MV-4-11 (cell line): ENCODE measurements at places on chromosomes 2 and 18.
A peak's percentile ranks its signal among the peaks of the same experiment; 100 is the strongest.

DNA sequence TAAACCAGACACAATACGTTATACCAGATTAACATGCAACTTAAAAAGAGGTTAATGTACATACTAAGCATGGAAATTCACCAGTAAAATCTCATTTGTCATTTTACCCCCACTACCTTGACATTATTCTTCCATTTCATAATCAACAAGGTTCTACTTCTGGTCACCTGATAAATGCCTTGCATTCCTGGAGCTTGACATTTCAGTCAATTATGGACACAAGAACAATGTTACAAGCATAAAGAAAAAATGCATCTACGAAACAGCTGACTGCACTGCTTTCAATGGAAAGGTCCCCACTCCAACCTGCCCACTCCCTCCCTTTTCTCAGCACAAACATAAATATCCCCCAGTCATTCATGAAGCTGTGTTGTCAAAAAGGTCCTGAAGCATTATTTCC lies 31.4 kb downstream of the ARL5A start:
- no peak for DNase-seq

GRCh38 chr2:161134547-161135518 lies 25.4 kb upstream of the TANK start:
- DNase-seq, result no peak

DNA sequence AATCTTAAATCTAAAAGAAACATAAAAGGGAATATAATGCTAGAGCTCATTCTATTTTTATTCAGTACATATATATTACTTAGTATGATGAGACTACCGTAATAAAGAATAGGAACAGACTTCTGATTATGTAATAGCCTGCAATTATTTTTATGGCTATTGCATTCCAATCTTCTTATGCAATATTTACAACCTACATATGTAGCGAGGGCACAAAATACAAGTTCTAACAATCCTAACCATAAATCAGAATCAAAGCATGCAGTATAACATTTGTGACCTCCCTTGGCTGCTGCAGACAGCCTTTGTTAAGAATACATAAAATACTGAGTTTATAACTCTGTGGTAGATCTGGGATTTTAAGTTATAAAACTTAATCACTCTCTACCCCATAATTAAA lies 177.6 kb downstream of the BABAM2 start:
- no peak for DNase-seq

- DNase-seq, result no peak
Observed at GRCh38 chr2:153971250-153971649, 99.5 kb downstream of the GALNT13 start.

- DNase-seq, result no peak
Observed at GRCh38 chr2:172552547-172553291, 3.2 kb upstream of the PDK1 start.

DNA sequence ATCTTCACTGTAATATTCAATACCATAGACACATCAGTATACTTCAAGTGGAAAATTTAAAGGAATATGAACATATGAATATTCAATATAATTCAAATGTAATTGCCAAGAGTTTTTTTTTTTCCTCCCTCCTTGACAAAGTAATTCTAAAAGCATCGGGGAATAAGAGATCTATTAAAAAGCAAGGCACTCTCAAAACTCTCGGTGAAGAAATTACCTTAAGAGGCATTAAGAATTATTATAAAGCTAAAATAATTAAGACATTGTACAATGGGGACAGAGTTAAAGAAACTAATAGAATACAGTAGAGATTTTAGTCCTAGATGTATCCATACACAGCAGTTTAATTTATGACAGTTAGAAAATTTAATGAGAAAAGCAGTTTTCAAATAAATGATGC lies 390.0 kb upstream of the SLC8A1 start:
- DNase-seq, result no peak

DNA sequence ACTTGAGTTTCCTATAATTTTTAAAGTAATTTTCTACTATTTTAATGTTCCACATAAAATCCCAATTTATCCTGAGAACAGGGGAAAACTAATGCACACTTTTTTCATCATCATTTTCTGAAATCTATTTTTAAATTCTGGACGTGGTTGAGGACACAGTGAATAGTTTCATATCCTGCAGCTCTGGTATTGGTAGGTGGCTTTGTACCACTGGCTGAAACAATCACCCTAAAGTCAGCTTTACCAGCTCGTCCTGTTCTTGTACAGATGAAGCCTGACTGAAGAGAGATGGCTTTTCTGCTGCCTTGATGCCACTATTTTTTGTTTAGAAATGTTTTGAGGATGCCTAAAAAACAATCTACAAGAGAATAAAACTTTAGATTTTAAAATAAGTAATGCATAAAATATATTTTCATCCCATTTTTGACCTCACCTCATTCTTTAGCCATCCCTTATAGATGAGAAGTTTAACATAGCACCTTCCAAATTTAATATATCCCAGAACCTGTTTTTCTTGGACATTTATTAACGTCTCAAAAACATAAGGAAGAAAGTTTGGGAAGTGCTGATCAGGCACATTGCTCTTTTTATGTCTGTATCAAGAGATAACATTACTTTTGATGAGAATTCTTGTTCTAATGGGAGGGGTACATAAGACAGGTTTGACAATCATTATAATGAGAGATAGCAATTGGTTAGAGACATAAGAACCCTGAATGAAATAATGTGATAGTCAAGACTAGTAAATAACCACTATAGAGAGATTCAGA lies 80.9 kb downstream of the GALNT1 start:
- DNase-seq, result no peak

DNA sequence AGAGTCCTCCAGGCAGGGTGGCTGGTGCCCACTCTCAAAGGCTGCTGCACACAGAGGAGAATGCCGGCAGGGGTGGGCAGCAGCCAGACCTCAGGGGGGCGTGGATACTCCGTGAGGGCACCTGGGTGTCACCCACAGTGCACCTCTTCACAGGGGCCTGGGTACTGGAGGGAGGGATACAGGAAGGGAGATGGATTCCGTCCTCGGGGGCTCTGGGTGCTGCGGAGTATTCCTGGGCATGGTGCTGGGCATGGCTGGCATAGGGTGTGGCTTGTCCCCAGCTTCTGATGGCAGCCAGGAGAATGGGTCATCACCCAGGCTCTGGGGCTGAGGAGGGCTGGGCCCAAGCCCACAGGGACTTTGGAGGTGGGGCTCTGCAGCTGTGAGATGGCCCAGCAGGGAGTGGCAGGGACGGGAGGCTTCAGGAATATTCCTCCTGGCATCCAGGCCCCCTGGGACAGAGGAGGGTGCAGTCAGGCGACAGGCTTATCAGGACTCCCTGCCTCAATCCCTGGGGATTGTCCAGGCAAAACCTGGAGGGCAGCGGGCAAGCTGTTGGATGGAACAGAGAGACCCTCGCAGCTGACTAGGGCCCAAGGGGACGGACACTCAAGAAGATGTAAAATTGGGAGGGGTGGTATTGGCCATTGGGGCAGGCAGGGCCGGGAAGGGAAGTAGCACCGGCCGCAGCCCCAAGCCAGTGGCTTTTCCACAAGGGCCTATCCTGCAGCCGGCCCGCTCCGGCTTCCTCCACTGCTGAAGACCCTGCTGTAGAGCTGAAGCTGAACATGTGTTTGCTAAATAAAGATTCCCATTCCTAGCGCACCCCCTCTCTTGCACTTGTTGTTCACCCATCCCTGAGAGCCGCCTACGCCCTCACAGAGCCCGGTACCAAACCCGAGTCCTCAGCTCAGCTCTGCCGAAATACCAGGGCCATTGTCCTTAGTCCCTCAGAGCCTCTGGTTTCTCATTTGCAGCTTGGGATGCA lies 5.7 kb upstream of the KLHL30 start:
- DNase-seq, result no peak

DNA sequence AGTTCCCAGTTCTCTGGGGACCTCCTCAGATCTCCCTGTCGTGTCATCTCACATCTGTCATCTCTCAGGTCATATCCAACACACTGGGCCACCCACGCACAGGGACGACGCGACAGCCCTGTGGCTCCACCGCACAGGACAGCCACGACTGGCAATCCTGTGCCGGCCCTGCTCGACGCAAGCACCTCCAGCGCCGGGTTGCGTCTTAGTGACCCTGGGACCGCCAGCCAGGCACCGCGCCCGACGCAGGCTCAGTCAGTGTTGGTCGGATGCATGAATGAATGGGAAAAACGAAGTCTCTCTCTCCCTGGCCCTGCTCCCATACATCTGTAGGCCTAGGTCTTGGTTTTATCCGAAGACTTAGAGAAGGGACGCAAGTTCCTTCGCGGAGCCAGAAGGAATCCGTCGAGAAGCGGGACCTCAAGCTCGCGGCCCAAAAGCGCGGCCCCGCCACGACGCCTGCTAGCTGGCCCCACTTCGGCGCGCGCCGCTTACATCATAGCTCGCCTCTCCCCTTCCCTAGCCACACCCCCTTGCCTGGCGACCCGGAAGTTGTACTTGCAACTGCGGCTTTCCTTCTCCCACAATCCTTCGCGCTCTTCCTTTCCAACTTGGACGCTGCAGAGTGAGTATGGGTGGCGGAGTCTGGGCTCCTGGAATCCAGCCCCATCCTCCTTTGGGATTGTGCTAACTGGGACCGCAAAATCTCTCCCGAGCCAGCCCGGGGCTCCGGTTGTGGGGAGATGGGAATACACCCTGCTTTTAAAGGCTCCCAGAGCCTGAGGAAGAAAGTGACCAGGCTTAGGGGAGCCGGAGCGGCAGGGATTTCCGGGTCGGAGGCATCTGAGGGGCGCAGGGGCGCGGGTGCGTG lies at the start of gene RPL31:
RPL31 (plus strand) TSS at position 599 of the 871 bp plus-strand sequence. CDS start 413 bp downstream, outside the sequence.
- DNase-seq, result peak; percentile 97

- DNase-seq, result no peak
Observed at GRCh38 chr2:98492441-98492840, 47.8 kb downstream of the INPP4A start.

- DNase-seq, result no peak
Observed at GRCh38 chr2:168207851-168208250, 39.5 kb downstream of the STK39 start.

- no peak for DNase-seq
Observed at GRCh38 chr2:237724811-237725478, 73.6 kb upstream of the RBM44 start.

- DNase-seq, result no peak
Observed at GRCh38 chr2:218404351-218405085, 4.8 kb downstream of the CTDSP1 start.

GRCh38 chr2:146978577-146979555 lies 866.0 kb upstream of the ACVR2A start:
- no peak for DNase-seq

- peak; percentile 33 for DNase-seq
Observed at GRCh38 chr18:23712445-23712844, 23.2 kb downstream of the LAMA3 start.

- DNase-seq, result no peak
Observed at GRCh38 chr2:62266433-62267038, 70.6 kb downstream of the B3GNT2 start.

GRCh38 chr2:132519566-132519965 lies 103.0 kb downstream of the GPR39 start:
- no peak for DNase-seq

DNA sequence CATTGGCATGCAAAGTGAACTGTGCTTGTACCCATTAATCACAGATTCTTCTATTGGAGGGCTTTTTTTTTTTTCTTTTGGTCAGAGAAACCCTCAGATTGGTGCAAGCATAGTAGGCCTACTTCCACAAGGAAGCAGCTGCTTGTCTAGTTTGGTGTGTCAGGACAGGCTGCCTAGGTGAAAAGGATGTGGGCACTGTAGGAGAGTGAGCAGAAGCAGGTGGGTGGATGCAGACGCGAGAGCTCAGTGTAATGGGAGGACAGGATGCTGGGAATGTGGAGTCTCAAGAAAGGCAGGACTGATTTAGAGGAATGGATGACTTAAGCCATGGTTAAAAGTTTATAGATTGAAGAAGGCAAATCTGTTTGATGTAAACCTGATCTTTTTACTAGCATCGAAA lies 3.1 kb downstream of the ELP2 start:
- no peak for DNase-seq

DNA sequence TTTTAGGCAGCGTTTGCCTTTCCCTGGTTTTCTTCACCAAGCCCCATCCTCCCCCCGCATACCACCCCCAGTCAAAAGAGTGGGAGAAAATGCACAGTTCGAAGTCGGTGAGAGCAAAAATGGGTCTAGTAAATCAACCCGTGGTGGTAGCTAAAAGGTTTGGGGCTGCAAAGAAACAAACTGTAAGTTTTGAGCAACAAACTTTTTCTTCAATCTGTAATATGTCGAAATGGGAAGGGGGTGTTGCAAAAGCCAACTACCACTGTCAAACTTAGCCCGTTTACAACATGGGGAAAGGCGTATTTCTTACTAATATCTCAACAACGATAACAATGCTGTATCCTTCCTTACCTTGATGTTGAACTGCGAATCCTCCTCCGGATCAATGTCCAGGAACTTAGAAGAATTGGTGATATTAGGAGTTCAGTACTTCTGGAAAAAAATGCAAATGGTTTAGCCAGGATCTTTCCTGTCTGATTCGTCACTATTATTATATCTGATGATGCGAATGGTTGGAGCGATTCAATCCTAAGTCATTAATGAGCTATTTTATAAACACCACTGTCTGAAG lies 2.4 kb upstream of the SATB2 start:
- DNase-seq, result peak; percentile 44

DNA sequence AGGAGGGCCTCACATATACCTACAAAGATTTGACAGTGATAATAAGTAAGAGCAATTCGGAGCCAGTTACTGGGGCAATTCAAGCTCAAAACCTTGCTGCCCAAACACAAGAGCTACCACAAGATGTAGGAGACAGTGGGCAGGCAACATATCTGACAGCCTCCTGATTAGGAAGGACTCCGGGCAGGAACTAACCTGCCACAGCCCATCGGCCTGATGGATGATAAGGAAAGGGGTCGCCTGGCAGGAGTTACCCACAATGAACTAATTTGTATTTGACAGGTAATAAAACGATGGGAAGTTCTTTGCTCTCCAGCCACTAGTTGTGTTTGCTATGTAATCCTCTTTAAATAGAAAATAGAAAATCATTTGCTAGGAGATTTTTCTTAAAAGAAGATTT lies 100.2 kb downstream of the ARHGAP15 start:
- DNase-seq, result no peak

GRCh38 chr2:118784860-118785259 lies 62.6 kb downstream of the EN1 start:
- peak; percentile 31 for DNase-seq

- DNase-seq, result peak; percentile 8
Observed at GRCh38 chr2:181876614-181877063, 14.9 kb upstream of the ITPRID2 start.

- no peak for DNase-seq
Observed at GRCh38 chr18:39951142-39951720, 2003.8 kb upstream of the PIK3C3 start.

GRCh38 chr18:46336278-46337111 lies 232.3 kb downstream of the HAUS1 start:
- DNase-seq, result peak; percentile 63

DNA sequence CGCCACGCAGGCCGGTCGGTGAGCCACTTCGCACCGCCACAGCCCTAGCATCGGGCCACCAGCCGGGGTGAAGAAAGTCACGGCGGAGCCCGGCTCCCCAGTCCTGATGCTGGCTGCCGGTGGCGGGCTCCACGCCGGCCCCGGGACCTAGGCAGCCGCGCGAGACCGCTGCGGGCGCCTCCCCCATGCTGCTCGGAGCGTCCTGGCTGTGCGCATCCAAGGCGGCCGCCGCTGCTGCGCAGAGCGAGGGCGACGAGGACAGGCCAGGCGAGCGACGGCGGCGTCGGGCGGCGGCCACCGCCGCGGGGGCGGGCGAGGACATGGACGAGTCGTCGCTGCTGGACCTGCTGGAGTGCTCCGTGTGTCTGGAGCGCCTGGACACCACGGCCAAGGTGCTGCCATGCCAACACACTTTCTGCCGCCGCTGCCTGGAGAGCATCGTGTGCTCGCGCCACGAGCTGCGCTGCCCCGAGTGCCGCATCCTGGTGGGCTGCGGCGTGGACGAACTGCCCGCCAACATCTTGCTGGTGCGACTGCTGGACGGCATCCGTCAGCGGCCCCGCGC lies 433 bp downstream of the SH3RF3 start:
- no peak for DNase-seq
